NCI-H1930 (cell line): ENCODE measurements at places on chromosomes 4 and X.
A peak's percentile ranks its signal among the peaks of the same experiment; 100 is the strongest.

GRCh38 chr4:165668694-165669093 is 204.3 kb upstream of the TLL1 start:
- DNase-seq, result no peak

GRCh38 chrX:129755779-129756650 is 17.2 kb downstream of the XPNPEP2 start:
- DNase-seq, result no peak

- DNase-seq, result no peak
These were observed 10.3 kb upstream of the BST1 start for GRCh38 chr4:15692602-15693001.

- DNase-seq, result no peak
These were observed 69.2 kb downstream of the BLTP1 start for GRCh38 chr4:122221322-122221721.

DNA sequence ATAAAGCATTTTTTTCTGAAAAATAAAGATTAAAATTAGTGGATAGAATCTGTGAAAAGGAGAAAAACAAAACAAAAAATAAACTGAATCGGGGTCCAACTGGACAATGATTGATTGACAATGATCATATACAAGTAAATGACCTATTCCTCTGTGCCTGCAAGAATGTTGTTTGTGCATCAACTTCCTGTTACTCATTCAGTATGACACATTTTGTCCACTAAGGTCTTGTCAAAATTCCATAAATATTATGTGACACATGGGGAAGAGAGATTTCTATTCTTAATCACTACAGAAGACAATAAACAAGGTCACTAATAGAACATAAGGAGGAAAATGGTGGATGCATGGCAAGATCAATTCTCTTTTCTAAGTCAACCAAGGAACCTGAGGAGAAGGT is 54.9 kb downstream of the F8 start:
- DNase-seq, result no peak

GRCh38 chr4:26717332-26717731 is 133.4 kb downstream of the TBC1D19 start:
- DNase-seq, result no peak

DNA sequence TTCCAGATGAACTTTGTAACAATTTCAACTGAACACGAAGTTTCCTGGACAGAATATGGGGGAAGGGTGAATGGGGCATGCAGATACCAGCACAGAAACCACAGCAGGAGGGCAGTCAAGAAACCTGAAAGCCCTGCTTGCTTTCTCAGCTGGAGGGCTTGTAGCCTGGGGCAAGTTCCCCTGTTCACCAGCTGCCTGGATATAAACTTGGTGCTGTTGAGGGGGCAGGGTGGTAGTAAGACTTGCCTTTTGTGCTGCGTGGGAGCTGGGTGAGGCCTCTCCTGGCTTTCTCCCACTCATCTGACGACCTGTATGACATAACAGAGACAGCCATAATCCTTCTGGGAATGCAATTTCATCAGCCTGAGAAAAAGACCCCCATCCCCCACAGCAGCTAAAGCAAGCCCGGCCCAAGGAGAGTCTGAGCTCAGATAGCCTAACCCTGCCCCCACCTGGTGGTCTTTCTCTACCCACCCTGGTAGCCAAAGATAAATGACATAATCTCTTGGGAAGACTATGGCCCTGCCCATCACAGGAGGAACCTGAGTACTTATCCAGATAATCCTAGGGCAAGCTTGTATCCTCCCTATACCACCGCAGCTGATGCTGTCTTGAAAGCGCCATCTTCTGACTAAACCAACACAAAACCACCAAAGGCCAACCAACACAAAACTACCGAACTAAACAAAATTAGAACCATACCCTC is 234.3 kb downstream of the LAS1L start:
- no peak for DNase-seq

DNA sequence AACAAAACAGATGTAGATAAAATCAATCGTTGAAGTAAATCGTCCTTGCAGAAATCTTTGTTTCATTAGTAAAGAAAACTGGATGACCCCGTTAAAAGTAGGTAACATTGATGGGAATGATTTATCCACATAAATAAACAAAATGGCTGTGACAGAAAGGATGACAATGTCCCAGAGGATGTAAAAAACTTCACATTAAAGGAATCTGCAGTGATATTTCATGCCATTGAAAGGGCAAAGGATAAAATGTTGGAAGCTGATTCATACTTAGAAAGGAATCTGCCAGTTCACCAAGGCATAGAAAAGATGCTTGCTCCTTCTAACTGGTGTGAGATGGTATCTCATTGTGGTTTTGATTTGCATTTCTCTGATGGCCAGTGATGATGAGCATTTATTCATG is 24.2 kb upstream of the EPGN start:
- no peak for DNase-seq

DNA sequence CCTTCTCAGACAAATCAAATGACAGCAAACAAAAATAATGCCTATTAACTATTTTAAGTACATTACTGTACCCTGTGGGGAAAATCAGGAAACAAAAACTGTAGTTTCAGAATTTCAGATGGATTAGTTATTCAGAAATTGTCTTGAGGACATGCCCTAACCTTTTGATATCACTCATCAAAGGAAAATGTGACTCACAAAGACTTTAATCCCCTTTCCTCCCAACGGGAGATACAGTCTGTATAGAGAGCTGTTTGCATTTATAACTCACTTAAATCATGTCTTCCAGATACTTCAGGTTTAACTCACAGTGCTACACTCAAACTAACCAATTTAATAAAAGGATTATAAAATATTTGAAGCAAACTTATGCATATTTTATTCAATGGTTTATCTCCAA is 304.0 kb downstream of the MAPK10 start:
- no peak for DNase-seq

DNA sequence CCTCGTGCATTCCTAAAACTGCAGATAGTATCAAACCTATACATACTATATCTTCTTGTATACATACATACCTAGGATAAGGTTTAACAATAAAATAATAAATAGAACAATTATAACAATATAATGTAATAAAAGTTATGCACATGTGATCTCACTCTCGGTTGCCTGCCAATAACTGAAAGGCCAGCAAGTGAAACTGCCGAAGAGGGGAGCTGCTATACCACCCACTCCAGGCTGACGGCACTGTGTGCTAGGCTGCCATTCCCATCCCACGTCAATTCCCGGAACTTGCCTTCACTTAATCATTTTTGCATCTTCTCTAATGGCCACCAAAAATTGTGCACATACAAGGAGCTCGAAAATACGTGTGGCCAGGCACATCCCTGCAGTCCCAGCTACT is 451.1 kb upstream of the FAT1 start:
- no peak for DNase-seq

DNA sequence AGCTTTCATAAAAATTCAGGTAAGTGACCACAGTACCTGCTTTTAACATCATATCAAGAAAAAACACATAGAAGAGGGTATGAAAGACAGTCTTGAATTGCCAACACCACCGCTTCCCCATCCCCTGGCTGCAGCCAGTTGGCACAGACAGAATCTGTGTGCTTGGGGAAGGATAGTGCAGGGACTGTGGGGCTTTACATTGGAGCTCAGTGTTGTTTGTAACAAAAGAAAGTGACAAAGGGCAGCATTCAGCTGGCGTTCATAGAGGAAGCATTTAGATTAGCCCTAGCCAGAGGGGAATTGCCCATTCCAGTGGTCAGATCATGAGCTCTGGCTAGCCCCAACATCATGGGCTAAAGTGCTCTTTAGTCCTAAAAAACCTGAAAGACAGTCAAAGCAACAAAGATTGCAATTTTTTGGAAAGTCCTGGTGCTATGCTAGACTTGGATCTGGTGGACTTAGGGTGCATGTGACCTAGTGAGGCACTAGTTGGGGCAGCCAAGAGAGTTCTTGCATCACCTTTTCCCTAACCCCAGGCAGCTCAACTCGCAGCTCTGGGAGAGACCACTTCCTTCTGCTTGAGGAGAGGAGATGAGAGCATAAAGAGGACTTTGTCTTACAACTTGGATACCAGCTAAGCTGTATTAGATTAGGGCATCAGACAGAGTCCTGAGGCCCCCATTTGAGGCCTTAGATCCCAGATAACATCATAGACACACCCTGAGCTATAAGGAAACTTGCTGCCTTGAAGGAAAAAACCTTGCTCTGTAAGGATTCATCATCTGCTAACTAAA is 1602.4 kb upstream of the ADGRL3 start:
- no peak for DNase-seq

DNA sequence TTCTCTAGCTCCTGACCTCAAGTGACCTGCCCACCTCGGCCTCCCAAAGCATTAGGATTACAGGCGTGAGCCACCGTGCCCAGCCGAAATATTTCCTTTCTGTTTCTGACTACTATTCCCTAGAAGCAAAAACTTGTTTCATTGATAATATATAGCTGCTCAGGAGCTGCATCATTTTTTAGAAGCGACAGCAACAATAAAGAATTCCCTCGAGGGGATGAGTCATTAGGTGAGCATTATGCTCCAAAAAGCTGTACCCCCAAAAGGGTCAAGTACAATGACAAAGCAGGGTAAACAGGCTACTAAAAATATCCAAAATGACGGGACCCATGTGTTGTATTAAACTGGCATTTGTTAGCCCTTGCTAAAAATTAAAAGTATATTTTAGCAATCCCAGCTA is 67.0 kb downstream of the RBM47 start:
- no peak for DNase-seq

- peak; percentile 1 for DNase-seq
These were observed 10.7 kb upstream of the HCCS start for GRCh38 chrX:11100281-11101035.

DNA sequence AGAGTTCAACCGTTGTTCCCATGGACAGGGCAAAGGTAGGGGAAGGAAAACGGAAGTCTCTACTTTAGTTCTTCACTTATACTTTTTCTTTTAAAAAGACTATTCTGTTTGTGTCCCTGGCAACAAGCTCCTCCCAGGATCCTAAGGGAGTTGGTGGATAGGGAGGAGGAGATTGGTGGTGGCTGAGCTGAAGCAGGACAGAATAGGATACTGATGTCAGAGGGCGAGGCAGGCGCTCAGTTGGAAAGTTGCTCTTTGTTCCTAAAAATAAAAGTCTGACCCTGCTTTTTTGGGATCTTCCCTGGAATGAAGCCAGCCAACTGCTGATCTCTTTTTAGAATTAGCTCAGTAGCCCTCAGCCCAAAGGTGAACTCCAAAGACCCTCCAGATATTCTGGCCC is 104.7 kb downstream of the MGST2 start:
- no peak for DNase-seq

GRCh38 chr4:98564852-98565251 is 93.6 kb downstream of the TSPAN5 start:
- DNase-seq, result no peak

- no peak for DNase-seq
These were observed 1718.0 kb upstream of the PCDH7 start for GRCh38 chr4:29002151-29002550.

- DNase-seq, result no peak
These were observed 90.1 kb downstream of the IRF2 start for GRCh38 chr4:184384056-184384809.

DNA sequence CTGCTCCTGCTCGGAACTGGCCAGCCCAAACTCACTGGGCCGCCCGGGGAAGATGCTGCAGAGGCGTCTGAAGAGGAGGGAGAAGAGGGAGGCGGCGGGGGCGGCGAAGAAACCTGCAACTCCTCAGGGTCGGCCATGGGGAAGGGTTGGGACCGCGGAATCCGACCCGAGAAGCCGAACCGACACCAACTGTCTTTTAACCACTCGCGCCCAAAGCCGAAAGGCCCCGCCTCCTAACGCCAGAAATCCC is at the start of gene C4orf46:
TSS of gene C4orf46 (minus strand) at position 223 of the 250 bp plus-strand sequence. CDS start at position 137, 86 bp downstream.
- DNase-seq, result no peak

- no peak for DNase-seq
These were observed 100.4 kb downstream of the HS6ST2 start for GRCh38 chrX:132858018-132858417.

DNA sequence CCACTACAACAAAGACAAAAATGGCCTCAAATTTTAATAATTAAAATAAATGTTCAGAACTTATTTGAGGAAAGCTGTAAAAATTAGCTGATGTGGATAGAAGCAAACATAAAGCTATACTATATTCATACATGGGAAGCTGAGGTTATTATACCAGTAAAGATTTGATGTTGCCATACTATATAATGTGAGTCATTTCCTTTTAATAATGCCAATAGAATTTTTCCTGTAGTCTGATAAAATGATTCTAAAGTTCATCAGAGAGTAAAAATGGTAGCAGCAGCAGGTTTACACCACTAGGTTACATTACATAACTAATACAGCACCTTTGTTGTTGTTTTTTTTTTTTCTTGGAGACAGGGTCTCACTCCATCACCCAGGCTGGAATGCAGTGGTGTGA is 45.5 kb upstream of the CYP2U1 start:
- DNase-seq, result no peak

- no peak for DNase-seq
These were observed 81.2 kb downstream of the APOOL start for GRCh38 chrX:85084770-85085393.

DNA sequence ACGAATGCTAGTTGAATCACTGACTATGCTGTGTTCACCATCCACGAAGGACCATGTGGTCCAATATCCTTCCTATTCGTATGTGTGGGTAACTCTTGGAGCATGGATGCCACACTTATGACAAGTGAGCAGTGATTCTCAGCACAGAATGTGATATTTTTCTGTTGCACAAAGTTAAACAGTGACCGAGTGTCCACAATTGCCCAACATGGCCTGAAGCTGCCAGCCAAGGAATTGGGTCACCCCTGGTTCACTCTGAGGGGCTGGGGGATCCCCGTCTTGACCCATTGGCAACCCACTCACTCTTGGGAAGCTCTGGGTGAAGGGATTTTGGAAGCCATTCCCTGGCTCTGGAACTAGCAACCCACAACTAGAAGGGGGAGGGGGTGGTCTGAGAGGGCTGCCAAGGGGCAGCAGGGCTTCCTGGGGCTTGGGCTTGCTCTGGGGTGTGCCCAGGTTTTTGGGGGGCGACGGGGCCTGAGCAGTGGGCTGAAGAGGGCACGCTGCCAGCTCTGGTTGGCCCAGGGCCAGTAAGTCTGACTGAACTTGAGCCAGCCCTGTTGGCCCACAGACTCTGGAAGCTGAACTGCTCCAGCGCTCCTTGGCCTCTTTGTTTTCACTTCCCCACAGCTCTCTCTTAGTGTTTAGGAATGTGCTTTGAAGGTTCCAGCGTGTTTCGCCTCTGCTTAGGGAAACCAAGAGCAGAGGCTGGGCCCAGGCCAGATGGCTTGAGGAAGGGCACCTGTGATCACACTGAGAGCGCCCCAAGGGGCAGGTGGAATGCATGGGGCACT is 43.1 kb upstream of the BCOR start:
- DNase-seq, result no peak
